ENCODE measurements at places on chromosomes 7 and 10.

DNA sequence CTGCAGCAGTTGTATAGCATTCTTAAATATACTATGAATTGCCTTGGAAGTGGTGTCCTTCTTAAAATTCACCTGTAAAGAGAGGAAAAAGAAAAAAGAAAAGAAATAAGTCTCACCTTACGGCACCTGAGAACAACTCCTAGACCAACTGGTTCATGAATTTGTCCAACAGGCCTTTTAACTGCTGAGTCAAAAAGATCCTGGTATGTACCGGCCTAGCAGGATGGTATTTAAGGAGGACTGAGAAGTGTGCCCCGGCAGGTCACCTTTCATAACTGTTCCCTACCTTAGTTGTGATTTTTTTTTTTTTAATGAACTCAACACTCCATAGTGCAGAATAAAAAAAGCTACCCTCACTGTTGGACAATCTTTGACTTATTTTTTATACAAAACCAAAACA lies 25.8 kb downstream of the STN1 start:
- DNase-seq = no peak

DNA sequence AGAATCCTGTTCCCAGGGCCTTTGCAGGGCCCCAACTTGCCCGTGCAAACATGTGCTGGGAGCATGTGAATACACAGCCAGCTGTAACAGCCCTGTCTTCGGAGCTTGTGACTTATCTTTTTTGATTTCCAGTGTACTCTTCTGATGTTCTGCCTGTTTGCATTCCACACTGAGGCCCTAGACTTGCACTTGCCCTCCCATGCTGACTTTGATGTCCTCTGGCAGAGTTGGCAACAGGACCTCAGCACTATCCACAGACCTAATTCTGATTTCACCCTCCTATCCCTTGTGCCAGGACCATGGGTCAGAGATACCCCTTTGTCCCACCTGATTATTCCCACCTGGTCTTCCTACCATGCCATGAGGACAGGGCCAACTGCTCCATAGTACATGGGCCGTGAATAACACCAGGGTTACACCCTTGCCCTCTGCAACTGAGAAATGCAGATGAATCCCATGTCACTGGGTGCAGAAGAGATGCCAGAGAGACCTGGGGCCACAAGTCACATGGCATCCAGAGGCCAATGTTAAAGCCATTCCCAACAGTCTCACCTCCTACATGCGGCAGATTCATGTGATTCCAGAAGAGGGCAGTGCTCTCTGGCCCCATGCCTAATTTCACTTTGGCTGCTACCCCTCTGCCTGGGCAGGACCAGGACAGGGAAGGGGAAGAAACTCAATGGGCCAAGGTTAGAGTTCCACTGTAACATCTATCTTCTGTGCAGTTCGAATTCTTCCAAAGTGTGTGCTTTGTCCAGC lies 43.0 kb downstream of the SCRN1 start:
- peak; percentile 19 for DNase-seq

DNA sequence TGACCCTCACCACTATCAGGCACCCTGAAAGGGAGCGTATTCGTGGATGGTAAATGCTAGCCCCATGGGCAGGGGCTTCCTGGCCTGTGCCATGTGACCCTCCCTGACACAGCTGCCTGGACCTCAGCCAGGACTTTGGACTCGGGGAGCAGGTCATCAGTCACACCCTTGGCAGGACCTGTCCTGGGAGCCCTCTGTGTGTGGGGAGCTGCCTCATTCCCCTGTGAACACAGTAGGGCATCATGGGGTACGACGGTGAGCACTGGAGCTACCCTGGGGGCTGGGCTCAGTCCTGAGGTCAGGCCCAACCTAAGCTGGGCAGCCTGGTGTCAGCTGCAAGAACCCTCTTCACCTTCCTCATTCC lies 129.3 kb upstream of the FAM20C start:
- DNase-seq = no peak

GRCh38 chr10:95221124-95221523 lies 27.1 kb downstream of the ACSM6 start:
- peak; percentile 55 for DNase-seq

DNA sequence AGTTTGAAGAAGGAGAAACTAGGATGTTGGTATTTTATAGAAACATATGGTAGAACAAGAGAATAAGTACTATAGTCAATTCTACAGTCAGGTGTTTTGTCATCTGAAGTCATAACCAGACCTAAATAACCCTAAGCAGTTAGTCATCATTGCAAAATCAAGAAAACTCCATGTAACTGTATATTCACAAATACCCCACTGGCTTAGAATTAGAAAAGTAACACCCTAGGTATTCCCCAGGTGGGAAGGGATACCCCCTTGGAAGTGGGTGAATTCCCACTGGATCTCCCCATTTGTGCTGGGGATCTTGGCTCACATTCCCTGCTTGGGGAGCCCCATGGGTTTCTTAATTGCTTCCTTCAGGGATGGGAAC lies 45.9 kb upstream of the ITGB8 start:
- no peak for DNase-seq

GRCh38 chr7:92768501-92769393 lies 67.6 kb downstream of the CDK6 start:
- no peak for DNase-seq

GRCh38 chr10:2772816-2773631 lies 294.3 kb upstream of the PFKP start:
- DNase-seq = no peak

DNA sequence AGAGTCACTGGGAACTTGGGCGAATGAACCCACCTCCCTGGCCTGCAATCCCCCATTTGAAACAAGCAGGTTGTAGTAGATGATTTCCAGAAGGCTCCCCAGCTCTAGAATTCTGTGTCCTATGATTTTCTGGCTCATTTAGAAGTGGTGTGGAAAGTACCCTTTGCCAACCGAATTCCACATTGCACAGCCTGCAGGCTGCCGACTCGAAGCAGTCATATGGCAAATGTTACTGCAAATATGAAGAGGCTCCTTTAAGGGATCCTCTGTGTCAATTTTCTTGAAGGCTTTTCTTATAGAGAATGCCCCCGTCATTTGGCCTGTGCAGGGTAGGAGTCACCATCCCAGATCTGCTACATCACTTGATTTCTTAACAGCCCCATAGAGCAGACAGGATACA lies 5.6 kb downstream of the PODXL start:
- no peak for DNase-seq

DNA sequence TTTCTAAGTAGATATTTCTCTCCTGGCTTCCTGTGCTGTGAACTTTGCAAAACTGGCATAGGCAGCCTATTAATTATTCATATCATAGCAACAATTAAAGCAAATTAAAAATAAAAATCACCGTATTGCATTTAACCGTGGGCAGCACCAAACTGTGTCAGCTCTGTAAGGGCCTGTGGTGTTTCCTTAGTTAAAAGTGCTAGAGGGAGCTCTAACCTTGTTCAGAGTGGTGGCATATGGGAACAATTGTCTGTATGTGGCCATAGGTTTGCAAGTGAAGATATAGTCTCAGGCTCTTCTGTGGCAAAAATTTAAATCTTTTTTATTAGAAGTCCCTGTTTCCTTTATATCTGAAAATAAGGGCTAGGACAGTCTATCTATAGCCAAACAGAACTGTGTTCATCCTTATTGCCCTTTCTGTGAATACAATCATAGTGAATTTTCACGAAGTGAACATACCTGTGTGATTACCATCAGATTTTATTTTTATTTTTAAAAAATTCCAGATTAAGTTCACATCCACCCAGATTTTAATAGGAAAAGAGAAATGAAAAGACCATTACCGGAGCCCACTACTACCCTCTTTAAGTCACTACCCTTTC lies 92.6 kb downstream of the POLL start:
- peak; percentile 4 for DNase-seq

- DNase-seq = no peak
Observed at GRCh38 chr10:5710859-5711258, 26.2 kb downstream of the TASOR2 start.

DNA sequence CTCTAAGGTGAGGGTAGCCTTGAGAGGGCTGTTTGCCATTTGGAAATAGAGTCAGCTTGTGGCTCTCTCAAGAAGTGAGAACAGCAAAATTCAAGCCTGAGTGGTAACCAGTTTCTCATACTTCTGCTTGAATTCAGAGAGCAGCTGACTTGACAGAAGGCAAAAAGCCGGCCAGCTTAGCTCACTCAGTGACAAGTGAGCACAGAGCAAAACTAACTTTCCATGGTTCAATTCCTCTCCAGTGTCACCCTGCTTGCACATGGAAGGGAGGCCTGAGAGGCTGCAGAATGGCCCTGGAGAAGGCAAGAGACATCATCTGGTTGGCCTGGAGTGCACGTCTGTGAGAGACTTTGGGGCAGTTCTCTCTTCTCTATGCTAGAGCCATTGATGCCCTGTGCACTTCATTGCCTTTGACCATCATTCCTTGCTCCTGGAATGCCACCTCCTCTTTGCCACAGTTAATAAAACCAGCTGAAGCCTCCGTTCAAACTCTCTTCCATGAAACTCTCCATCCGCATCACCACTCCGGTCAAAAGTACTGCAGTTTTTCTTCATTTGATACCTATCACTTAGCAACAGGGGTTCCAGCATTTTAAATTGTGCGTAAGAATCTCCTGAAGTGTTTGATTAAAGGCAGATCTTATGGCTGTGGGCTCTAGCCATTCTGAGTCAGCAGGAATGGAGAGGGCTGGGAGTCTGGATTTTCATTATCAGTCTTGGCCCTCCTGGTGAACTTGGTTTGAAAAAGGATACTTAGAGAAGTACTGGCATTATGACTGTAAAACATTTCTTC lies 69.8 kb upstream of the PIK3CG start:
- no peak for DNase-seq

DNA sequence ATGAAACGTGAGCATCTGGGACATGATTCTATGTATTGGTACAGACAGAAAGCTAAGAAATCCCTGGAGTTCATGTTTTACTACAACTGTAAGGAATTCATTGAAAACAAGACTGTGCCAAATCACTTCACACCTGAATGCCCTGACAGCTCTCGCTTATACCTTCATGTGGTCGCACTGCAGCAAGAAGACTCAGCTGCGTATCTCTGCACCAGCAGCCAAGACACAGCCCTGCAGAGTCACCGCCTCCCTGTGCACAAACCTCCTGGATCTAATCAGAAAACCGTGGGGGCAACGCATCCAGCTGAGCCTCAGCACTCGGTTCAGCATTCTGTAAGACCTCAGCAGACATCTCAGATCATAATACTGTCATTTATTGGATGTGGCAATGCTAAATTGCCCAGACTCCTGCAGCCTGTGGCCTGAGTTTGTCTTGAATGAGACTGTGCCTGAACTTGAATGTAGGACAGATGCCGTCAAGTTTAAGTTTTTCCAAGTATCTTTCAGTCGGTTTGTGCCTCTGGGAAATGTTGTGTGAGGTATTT lies 41.5 kb upstream of the PRSS58 start:
- DNase-seq = no peak

- DNase-seq = peak; percentile 17
Observed at GRCh38 chr10:61024856-61025201, 80.8 kb upstream of the RHOBTB1 start.

GRCh38 chr10:77510294-77510693 lies 127.3 kb downstream of the KCNMA1 start:
- no peak for DNase-seq

- DNase-seq = peak; percentile 67
Observed at GRCh38 chr7:27113991-27114769, 11.7 kb upstream of the HOXA2 start.

DNA sequence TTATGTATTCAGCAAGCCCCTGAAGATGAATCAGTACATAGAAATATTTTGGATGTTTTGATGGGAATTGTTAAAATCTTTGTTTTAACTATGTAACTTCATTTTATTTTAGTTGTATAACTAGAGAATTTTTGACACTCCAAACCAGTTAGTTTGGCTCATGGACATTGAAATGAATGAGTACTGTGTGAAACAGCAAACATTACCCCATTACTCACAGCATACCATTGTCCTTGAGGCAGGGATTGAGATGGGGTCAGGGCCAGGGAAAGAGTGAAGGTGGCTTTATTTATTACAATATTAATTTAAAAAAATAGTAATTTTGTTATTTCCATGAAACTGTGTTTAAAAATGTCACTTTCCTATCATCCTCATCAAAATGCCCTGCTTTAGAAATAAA lies 4.8 kb upstream of the BMPER start:
- no peak for DNase-seq

DNA sequence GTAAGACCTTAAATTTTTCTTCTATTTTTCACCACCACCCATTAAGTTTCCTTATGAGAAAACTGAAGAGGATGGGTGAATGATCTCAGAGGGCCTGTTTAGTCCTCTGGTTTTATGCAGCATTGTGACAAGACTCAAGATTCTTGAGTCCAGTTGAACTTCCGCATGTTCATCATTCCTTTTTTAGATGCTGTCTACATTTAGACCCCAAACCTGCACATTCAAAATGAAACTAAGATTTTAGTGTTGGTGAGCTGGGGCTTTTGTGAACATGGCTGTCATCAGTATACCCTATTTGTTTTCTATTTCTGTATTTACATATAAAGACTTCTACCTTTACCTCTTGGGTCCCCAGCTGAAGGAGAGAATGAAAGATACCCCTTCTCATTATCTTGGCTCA lies 31.1 kb downstream of the NET1 start:
- no peak for DNase-seq

- DNase-seq = no peak
Observed at GRCh38 chr7:11256501-11256900, 282.8 kb downstream of the PHF14 start.

DNA sequence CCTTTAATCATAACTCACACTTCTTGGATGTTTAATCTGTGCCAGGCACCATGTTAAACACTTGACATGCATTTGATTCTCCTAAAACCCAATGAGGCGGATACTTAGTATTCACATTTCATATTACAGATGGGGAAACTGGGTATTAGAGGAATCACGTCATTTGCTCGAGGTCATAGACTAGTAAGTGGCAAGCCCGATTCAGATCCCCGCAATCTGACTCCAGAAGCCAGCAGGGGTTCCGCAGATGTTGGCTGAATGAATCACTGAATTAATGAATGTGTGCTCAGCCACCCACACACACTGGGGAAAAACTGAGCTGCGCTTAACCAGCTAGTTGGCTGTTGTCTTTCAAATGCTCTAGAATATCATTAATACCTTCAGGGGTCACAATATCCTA lies 22.5 kb upstream of the ENO4 start:
- DNase-seq = peak; percentile 83

GRCh38 chr7:69193061-69193460 lies 405.2 kb upstream of the AUTS2 start:
- DNase-seq = no peak

DNA sequence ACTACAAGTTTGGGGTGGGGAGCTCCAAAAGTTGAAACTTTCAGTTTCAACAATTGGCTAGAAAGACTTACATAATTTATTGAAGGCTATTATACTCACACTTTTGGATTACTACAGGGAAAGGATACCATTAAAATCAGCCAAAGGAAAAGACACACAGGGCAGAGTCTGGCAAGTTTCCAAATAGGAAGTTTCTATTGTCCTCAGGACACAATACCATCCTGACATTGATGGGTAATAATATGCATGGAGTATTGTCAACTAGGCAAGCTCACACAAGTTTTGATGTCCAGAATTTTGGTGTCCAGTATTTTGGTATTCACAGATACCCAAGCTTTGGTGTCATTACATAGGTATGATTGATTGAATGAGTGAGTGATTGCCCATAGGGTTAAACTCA lies 872.6 kb upstream of the SORCS1 start:
- no peak for DNase-seq

- DNase-seq = no peak
Observed at GRCh38 chr7:108129018-108129965, 869 bp downstream of the LAMB4 start.

GRCh38 chr7:77858278-77858677 lies 59.7 kb downstream of the PHTF2 start:
- no peak for DNase-seq
